ENCODE measurements at places on chromosomes 5 and 9.

- DNase-seq: no peak
Observed at GRCh38 chr5:72509401-72509800, 2.2 kb upstream of the ZNF366 start.

- DNase-seq: no peak
Observed at GRCh38 chr9:107704774-107705173, 215.2 kb upstream of the KLF4 start.

GRCh38 chr9:77802064-77802463 is 153.9 kb upstream of the GNA14 start:
- DNase-seq: no peak

DNA sequence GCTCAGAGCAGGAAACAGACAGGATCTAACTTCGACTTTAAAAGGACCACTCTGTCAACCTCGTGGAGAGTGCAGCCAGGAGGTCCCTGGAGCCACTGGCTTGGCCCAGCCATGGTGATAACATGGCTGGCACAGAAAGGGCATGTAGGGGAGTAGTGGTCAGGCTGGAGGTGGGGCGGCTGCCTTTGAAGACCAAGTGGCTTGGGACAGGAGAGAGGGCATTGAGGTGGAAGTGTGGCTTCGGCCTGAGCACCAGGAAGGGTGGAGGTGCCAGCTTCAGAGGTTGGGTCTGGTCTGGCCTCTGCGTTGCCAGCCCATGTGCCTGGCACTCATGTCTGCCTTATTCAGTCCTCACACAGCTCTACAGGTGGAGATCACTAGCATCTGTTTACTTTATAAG is 270.0 kb downstream of the NSG2 start:
- no peak for DNase-seq

DNA sequence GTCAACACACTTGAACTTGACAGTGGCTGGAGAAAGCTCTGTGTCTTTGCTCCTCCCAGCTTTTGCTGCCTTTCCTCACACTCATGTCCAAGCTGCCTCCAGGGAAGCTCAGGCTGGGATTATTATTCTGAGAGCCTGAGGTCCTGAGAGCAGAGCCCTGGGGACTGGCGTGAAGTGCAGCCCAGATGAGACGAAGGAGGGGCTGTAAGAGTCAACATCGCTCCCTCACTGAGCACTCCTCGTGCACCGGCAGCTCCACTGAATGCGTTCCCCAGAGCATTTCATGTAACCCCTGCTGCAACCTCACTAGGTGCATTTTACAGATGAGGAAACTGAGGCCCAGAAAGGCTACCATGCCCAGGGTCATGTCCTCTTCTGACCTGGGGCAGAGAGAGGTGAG is 63.5 kb upstream of the PHYKPL start:
- no peak for DNase-seq

DNA sequence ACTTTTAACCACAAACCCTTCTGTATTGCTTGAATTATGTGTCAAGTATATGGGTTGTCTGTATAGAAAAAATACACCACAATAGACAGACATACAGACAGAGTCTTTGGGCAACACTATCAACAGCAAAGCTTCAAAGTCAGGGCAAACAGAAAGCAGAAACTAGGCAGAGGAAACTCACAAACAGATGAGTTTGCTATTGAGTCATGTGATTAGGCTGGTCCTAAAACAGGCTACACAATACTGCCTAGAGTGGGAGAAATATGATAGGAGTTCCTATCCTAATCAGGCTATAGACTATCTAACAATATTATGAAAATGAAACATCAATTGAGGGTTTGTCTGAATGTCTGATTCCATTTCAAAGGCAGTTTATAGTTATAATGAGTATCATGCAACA is 156.4 kb downstream of the EDIL3 start:
- DNase-seq: no peak

GRCh38 chr5:142478113-142478512 is 153.3 kb upstream of the SPRY4 start:
- no peak for DNase-seq

DNA sequence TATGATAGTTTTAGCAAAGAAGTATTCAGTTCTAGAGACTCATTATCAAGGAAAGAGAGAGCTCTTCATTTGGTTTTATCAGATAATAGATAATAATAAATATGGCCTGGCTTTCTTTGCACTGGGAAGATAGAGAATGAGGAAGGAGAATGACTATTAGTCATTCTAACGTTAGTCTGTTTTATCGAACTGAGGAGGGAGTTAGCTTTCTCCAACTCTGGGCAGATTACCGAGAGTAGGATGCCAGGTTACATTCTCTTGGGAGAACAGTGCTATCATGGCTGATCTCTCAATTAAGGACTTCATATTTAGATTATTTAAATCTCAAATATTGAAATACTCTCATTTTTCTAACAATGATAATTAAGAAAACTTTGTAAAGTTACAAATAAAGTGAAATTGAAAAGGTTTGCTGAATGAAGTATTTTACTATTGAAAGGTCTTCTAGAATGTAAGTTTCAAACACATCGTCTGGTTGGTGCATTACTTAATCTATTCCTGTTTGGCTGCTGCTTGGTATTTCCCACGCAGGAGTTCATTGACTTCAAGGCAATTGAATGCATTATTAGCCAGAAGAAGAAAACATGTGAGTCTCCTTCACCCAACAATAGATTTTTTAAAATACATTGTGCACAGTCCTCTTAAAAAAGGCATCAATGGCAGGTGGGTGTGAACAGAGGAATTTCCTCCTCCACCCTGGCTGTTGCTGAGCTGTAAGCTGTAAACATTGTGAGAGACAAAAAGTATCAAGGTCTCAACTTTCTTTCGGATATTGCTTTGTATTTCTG is 140.8 kb downstream of the C9orf152 start:
- no peak for DNase-seq

DNA sequence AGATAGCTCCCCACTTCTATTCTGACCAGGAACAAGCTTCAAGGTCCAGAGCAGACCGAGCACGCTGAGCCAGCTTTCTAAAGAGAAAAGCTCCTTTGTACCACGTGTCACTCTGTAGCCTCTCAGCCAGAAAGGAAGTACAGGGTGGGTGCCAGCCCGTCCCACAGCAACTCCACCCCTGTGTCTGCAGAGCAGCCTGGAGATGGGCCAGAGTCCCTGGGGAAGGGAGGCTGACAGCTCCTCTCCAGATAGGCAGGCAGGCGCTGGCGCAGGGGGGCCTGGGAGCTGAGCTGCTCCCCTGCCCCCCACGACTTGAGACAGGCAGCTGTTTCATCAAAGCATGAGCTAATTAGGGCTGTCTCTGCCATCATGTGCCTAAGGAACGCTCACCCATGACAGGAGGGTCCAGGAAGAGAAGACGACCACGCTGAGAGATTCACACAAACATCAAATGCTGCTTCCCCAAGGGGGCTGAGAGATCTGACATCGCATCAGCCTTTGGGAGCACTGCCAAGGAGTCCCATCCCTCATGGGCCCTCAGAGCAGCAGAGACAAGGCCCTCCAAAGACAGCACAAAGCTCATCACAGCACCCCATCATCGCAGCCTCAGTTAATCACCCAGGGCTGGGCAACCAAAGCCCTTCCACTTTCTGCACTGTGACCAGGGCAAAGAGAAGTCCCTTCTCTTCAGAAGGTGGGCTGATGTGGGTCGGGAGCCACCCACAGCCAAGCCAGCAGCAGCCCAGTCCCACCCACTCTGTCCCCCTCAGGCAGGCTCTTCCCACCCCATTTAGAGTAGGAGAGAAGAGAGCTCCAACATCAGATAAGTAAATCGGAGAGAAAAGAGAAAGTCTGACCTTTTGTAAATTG is 78.5 kb upstream of the LRRTM2 start:
- no peak for DNase-seq

DNA sequence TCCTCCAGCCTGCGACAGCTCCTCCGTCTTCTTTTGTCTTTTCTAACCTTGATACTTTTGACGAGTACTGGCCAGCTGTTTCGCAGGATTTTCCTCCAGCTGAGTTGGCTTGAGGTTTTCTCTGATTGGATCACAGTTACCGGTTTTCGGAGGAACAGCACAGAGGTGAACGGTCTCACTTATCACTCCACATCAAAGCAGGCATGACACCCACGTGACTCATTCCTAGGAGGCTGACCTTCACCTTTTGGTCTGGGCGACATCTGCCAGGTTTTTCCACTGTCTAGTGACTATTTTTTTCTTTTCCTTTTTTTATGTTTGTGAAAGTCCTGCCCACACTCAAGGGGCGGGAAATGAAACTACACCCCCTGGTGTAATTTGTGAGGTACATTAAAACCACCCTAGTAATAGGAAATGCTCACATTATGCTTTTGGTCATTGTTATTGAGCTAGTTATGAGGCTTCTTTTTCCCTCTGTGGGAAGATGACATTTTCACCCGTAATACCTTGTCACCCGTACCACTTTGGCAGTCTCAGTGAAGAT is 319.2 kb downstream of the GADD45G start:
- peak; percentile 33 for DNase-seq

GRCh38 chr9:20225826-20226225 is 396.5 kb downstream of the MLLT3 start:
- no peak for DNase-seq

- no peak for DNase-seq
Observed at GRCh38 chr5:52956014-52956413, 33.1 kb upstream of the ITGA2 start.

DNA sequence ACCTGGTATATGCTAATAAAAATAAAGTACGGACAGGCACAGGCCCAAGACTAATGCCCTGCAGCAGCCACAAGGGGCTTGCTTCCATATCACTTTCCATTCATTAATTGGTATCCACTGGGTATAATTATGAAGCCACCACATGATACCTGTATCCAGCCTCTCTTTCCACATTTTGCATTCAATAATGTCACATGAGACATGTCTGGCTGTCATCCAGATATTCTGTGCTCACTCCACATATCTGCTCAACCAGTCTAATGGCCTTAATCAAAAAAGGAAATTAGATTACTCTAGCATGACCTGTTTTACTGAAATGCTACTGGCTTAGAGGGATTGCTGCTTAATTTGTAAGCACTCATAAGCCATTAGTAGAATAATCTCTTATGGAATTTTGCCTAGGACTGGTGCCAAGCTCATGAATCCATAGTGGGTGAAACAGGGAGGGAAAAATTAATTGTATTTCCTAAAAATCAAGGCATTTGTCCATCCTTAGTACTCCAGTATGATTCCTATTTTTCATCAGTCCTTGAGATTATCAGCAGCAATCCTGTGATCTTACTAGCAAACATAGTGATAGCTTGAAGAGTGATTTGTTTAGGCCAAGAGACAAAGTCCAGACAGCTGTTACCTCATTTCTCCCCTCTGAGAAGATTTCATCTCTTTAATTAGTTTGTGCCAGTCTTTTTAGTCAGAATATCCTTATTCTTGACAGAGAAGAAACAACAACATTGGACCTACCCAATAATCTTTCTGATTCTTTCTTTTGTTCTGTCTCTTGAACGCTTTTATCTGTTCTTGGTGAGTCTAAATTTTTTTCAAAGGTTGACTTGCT is 119.2 kb upstream of the ABCA1 start:
- no peak for DNase-seq

DNA sequence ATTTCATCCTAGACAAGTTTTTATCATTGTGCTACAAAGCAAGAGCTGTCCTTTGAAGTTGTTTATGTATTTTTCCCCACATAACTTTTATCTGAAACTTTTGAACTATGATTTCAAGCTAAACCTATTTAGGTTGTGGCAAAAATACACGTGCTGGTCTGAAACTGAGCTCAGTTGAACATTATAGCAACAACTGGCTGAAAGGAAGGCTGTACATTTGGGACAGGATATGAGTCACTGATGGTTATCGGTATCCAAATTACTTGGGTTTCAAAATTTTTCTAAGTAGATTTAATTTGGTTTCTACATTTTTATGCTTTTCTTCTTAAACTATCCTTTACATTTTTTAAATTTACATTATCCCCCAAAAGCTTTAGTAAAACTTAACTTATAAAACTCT is 627.3 kb upstream of the NUDT12 start:
- DNase-seq: no peak

DNA sequence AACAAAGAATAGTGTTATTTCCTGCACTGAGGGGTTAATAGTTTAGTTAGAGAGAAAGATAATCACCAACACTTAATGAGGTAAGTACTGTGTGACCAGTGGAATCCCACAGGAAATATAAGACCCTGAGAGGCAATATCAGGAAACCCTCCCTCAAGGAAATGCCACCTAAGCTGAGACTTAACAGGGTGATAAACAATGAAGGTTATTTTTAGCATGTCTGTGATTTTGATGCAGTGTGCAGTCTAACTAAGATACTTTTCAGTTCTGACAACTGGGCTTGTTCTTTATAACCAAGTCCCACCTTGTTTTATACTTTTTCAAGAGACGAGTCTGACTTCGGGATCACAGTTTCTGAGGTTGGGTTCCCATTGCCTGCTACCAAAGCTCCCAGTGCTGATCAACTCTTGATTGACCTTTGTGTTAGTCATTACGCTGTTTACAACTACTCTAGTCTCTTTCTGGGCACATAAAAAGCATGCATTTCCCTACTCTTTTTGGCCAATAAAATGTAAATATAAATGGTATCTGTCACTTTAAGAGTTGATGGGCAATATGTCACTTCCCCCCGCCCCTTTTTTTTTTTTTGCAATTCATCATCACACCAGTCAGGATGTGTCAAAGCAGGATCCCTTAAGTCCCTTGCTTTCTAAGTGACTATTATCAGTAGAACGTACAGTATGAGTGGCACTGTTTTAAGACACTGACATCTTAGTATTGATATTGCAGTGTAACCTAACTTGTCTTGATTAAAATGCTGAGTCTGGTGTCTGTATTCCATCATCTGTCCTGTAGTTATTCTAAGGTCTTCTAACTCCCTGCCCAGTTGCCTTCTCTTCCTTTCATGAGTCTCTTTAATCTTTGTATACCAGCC is 31.4 kb downstream of the C6 start:
- DNase-seq: no peak

GRCh38 chr9:92727716-92728700 is 36.6 kb downstream of the BICD2 start:
- DNase-seq: no peak

DNA sequence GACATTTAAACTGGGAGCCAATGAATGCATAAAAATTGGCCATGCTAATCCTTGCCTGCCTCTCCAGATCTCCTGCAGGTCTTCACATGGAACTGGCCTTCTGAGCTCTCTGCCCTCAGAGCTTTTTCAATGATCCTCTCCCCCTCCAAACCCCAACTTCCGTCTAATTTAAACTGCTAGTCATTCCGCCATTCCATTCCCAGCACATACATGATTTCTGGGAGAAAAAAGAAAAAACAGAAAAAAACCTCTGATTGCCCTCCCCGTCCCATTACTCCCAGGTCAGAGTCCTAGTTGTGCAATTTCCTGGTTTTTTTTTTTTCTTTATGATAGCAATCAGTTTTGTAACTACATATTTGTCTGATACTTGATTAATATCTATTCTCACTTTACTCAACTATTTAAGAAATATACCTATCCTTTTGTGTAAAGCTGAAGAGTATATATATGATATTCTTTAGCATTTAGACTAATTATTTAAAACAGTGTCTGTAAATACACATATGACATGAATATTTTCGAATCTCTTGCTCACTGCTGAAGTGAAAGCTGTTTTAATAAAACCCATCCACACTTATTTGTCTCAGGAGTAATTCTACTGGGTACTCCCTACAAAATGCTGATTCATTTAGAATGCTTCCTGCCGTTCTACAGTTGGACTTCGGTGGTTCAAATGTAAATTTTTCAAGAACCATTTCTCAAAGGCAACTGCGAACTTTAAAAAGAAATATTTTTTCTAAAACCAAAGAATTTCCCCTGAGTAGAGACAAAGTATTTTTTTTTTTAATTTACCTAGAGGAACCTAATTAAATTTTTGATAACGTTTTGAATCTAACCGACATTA is 1.6 kb downstream of the HINT1 start:
- DNase-seq: no peak

Measured in stimulated activated CD4-positive, alpha-beta T cell treated with anti-CD3 and anti-CD28 coated beads, Interleukin-4, amount 100 ng/mL, for 1 hour (primary cell).